ENCODE measurements at places on chromosomes 11 and 22. TPM values are rescaled to one million over a fixed set of nuclear protein-coding genes. Genes with fewer than 3 reads are reported as not detected.
A peak's percentile ranks its signal among the peaks of the same experiment; 100 is the strongest.

- H3K4me1 ChIP-seq = no peaks in the 10 kb centered on the region
- H3K4me3 ChIP-seq = no peak overlapping the region
- no peaks in the 10 kb centered on the region for H3K27me3 ChIP-seq
- H3K27ac ChIP-seq = no peak overlapping the region
Measured at GRCh38 chr22:47160141-47160541, 397.7 kb downstream of the TBC1D22A start.

DNA sequence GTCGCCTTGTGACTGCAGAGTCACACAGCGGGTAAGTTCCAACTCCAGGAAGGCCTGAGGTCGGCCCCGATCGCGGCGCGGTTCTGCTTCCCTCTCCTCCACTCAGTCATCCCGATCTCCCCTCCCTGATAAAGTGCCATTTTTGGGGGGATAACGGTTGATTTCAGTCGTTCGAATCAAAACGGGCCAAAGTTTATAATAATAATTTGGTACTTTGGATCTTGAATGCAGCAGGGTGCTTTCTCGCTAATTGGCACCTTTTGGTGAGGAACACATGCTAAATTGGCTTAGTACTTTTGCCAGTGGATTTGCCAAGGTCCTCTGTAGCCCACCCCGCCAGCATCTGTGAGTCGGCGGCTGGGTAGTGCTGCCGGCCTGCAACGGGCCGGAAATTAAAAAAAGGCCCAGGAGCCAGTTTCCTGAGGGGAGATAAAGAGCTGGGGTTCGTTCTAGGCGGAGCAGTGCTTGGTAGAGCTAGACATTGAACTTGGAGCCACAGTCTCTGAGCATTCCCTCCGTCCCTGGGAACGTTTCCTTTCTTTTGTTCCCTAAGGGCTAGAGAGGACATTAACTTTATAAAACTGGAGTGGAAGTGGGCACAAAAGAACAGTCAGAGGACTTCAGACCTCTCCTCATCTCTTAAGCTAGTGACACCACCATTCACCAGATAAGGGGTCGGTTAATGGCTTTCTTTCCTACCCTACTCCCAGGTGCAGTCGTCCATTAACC lies 997 bp downstream of the UBE2L3 start:
- H3K36me3 ChIP-seq = peaks cover 28% of the 10 kb centered on the region
- peaks cover 49% of the 10 kb centered on the region for H3K4me1 ChIP-seq
- DNase-seq = peak; percentile 43
- peak overlapping the region; percentile 95 for H3K27ac ChIP-seq
- peak overlapping the region; percentile 91 for H3K4me3 ChIP-seq
- no peaks in the 10 kb centered on the region for H3K27me3 ChIP-seq

- no peaks in the 10 kb centered on the region for H3K36me3 ChIP-seq
- H3K4me1 ChIP-seq = no peaks in the 10 kb centered on the region
- H3K27me3 ChIP-seq = peaks cover 8% of the 10 kb centered on the region
Measured at GRCh38 chr11:120306519-120307242, 18.4 kb upstream of the TLCD5 start.

- no peak for DNase-seq
- H3K4me3 ChIP-seq = no peak overlapping the region
- no peaks in the 10 kb centered on the region for H3K27me3 ChIP-seq
- H3K4me1 ChIP-seq = no peaks in the 10 kb centered on the region
Measured at GRCh38 chr11:19183646-19184045, 18.1 kb downstream of the CSRP3 start.

DNA sequence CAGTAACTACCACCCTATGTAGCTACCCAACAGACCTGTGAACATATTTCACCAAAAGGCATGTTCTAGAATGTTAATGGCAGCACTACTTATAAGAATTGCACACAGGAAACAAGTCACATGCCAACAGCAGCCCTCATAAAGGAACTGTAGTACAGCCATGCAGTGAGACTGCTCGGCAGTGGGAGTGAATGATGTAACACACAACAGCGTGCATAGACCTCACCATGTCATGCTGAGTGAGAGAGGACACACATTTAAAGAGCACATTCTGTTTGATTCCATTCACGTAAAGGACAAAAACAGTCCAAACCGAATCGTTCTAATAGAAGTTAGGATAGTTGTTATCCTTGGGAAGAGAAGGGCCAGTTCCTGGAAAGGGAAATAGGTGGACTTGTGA lies 27.2 kb upstream of the KIRREL3 start:
- no peaks in the 10 kb centered on the region for H3K4me1 ChIP-seq
- no peak overlapping the region for H3K27ac ChIP-seq
- no peaks in the 10 kb centered on the region for H3K27me3 ChIP-seq
- H3K4me3 ChIP-seq = no peak overlapping the region
- H3K36me3 ChIP-seq = no peaks in the 10 kb centered on the region

The AIFM3 gene
- 0.25 TPM for total RNA-seq

The DLG2 gene
- 2.6 TPM for total RNA-seq

The TMEM218 gene
- total RNA-seq = 12.7 TPM

The SDHD gene
- 101 TPM for total RNA-seq

The CENPM gene
- total RNA-seq = 63.1 TPM
